ENCODE measurements at places on chromosomes 1 and 21.

DNA sequence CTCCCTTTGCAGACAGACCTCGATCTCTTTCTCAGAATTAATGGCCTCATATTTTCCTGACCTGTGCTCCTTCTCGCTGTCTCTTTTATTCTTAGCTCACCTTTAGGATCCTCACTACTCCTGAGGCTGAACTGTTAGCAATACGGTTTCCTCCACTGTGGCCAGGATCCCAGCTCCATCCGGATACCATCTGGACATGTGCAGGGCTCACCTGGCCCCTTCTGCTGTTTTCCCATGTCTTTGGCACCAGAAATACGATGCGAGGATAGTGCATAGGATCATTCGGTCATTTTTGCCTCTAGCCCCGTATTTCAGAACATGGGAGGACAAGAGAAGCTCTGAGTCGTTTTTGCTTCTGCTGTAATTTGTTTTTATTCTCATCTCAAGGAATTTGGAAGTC, 108.5 kb upstream of the KIF26B start:
- DNase-seq: no peak

- peak; percentile 69 for DNase-seq
Measured at GRCh38 chr1:153540394-153541361, at the start of gene S100A5. Gene S100A5, minus strand, starts transcription at chr1:153540934. Its CDS starts 743 bp downstream, at chr1:153540191.

- DNase-seq: peak; percentile 99
Measured at GRCh38 chr1:115545791-115546733, 95.7 kb upstream of the VANGL1 start.

DNA sequence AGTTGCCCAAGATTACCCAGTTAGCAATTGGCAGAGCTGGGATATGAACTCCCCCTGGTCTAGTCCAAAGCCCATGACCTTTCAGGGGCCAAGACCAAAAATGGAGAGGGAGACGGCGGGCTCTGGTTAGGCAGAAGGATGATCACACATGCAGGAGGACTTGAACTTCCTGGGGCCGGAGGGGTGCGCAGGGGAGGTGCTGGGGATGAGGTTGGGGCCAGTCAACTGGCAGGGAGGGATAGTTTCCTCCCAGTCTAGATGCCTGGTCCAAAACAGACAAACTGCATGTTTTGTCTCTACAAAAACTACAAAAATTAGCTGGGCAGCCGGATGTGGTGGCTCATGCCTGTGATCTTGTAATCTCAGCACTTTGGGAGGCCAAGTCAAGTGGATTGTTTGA, 78.1 kb downstream of the NKAIN1 start:
- no peak for DNase-seq

DNA sequence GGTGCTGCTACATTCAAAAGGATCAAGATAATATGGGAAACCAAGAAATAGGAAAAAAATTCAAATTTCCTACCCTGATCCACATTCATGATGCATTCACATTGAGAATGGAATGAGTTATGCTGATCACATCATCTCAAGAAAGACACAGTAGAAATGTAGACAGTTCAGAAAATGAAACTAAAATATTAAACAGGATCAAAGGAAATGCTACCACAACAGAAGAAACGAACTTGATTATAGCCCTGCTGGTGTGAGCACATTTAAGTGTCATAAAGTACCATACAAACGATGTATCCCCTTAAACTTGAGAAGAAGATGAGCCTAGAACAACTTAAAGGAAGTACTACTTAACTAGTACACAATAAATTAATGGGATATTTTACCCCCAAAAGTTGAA, 21.3 kb downstream of the SYDE2 start:
- DNase-seq: no peak

- peak; percentile 47 for DNase-seq
Measured at GRCh38 chr21:41877901-41878830, 978 bp downstream of the PRDM15 start.

GRCh38 chr21:46557919-46558392, 46.9 kb downstream of the S100B start:
- DNase-seq: no peak

GRCh38 chr1:22888320-22889075, 84.2 kb downstream of the LACTBL1 start:
- peak; percentile 62 for DNase-seq
